ENCODE measurements at places on chromosomes 3 and 15. TPM values are rescaled to one million over a fixed set of nuclear protein-coding genes. Genes with fewer than 3 reads are reported as not detected.

DNA sequence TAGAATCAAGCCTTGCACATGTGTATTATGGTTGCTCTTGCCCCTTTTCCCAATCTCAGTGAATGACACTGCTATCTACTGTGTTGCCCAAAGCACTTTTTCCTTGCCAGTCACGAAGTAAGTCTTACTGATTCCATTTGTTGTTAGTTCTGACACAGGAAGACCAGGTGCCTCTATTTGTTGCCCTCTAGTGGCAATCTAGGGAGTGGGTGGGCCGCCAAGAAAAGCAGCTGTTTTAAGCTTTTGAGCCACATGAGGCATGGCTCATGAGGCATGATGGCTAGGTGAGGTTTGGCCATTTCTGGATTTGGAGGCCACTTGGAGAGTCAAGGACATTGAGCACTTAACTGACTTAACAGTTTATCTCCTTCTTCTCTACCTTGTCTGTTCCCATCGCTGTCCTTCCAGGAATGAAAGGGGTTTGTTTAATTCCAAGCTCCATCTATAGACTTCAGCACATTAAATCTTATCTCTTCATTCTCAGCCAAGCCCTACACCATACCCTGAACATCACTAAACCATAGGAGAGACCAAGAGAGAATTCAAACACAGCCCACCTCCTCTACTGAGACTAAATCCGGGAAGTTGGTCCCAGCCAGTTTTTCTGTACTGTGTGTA lies 103.1 kb downstream of the HCN4 start:
- peak; percentile 34 for DNase-seq

The SAMMSON gene
- 0.78 TPM for total RNA-seq

GRCh38 chr3:172142051-172142863 lies 102.9 kb downstream of the FNDC3B start:
- peak; percentile 82 for DNase-seq

DNA sequence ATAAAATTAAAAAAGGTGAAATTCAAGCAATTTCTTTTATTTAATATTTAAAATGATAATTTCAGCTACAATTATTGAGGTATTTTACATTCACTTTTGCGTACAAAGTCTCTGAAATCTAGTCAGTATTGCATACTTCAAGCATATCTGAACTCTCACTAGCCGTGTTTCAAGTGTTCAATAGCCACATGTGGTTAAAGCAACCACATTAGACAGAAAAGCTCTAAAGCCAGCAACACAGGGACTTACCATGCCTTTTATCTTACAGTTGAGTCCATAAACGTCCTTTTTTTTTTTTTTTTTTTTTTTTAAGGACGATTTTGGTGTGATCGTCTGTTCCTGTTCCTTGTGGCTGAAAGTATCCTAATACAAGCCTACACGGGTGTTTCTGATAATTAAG lies 257.0 kb upstream of the RGMA start:
- DNase-seq = no peak

Data from Caki2 (cell line).